ENCODE measurements at places on chromosomes 5 and 9. TPM values are rescaled to one million over a fixed set of nuclear protein-coding genes. Genes with fewer than 3 reads are reported as not detected.

Gene CDKN2A
- total RNA-seq: 24.0 TPM

Gene ACTBL2
- not detected for total RNA-seq

Gene ZNF608
- 11.5 TPM for total RNA-seq

Gene CCNJL
- total RNA-seq: not detected

Gene BSPRY
- total RNA-seq: not detected

Gene AFAP1L1
- 8.2 TPM for total RNA-seq

Gene PCDHAC2
- total RNA-seq: under 0.01 TPM

Gene PLAC8L1
- 0.20 TPM for total RNA-seq

Gene ADAMTS12
- total RNA-seq: 28.7 TPM

Gene PHF24
- total RNA-seq: not detected

Gene FUBP3
- total RNA-seq: 46.7 TPM

Gene ARL14EPL
- 0.20 TPM for total RNA-seq

Measured in subcutaneous preadipocyte (primary cell).